Pons (tissue), 1 donor: ENCODE measurements at places on chromosomes 2 and 18.

DNA sequence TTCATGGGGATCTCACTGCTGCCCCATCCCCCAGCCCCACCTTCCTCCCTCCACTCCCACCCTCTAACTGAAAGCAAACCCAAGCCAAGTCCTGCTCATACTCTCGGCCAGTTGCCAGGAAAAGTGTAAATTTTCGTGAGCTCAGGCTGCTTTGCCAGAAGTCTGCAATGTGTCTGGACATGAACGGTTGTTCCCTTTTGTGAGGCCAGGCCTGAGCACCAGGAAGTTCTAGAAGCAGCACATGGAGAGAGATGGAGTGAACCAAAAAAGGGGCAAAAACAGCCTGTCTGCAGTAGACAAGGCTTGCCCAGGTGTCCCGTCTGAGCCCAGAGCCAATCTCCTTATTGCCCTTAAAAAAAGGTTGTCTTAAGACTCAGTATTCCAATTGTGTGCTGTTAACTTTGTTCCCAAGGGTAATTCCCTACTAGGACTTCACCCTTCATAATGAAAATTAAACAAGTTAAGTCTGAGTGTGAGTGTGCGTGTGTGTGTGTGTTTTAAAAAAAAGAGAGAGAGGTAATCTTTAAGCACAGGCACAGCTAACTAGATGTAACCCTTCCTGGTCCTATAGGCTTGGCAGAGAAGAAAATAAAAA is 247.1 kb downstream of the BCL11A start:
- DNase-seq: no peak

- peak; percentile 46 for DNase-seq
These were observed 65.8 kb upstream of the PIEZO2 start for GRCh38 chr18:11215216-11215615.

- no peak for DNase-seq
These were observed 333.7 kb downstream of the RND3 start for GRCh38 chr2:150153646-150154307.

DNA sequence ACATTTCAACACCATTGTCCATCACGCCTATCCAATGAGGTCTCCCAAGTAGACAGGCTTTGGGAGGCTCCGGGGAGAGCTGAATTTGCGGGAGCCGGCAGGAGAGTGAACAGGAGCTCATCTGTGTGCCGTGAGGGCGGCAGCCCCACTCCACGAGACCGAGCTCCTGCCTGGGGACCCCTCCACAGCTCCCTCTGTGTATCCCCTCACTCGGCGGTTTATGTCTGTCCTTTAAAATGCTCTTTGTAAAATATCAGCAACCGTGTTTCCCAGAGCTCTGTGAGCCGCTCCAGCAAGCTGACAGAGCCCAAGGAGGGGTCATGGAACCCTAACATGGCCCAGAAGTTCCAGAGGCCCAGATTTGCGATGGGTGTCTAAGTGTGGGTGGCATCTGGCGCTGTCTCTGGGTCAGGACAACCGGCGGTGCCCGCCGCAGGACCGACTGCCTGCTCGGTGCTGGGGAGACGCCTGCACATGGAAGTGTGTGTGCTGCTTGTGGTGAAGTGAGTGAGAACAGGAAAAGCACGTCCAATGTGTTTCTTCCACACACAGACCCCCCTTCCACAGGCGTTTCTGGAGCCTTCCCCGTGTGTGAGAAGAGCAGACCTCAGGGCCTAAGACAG is 34.8 kb downstream of the SLC66A2 start:
- no peak for DNase-seq

GRCh38 chr2:208189810-208190503 is at the start of gene C2orf80:
Gene C2orf80 (minus strand): TSS chr2:208190030. CDS start chr2:208186986, 3,044 bp downstream.
- no peak for DNase-seq

- no peak for DNase-seq
These were observed 903.8 kb downstream of the SLC4A3 start for GRCh38 chr2:220531216-220531615.

DNA sequence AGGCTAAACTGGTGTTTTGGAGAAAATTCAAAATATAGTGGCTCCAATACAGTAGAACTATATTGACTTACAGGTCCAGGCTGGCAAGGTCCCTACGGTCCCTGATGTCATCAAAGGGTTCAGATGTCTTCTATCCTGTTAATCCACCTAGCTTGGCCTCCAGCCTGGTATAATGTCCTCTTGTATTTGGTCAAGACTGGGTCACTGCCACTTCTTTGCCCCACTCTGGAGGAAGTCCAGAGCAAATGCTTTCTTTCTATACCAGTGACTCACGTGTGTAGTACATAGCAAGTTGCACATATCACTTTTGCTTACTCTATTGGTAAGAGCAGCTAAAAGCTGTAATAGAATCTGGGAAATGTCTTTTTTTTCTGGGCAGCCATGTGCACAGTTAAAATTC is 80.8 kb downstream of the LCLAT1 start:
- no peak for DNase-seq

- DNase-seq: no peak
These were observed 27.1 kb downstream of the ZNF519 start for GRCh38 chr18:14104906-14105748.

GRCh38 chr18:34480162-34480700 is 229.9 kb upstream of the DTNA start:
- DNase-seq: no peak

DNA sequence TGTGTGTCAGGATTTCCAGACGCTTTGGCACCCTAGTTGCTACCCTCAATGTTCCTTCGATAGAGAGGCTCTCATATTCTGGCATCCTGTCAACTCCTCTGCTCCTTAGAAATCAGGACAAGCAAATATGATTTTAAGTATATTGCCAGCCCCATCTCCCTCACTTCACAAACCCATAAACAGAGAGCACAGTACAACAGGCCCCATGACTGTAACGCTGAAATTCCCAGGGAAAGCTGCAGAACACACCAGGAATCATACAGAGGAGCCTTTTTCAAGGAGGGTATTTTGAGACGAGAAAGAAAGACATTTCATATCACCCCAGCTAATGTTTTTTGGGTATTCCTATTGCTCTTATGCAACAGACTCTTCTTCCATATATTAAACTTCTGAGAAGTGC is 162.9 kb downstream of the NAPG start:
- no peak for DNase-seq

GRCh38 chr2:99864561-99865553 is 277.5 kb downstream of the AFF3 start:
- DNase-seq: peak; percentile 56

- no peak for DNase-seq
These were observed 46.8 kb upstream of the PLA2R1 start for GRCh38 chr2:160109243-160109642.

DNA sequence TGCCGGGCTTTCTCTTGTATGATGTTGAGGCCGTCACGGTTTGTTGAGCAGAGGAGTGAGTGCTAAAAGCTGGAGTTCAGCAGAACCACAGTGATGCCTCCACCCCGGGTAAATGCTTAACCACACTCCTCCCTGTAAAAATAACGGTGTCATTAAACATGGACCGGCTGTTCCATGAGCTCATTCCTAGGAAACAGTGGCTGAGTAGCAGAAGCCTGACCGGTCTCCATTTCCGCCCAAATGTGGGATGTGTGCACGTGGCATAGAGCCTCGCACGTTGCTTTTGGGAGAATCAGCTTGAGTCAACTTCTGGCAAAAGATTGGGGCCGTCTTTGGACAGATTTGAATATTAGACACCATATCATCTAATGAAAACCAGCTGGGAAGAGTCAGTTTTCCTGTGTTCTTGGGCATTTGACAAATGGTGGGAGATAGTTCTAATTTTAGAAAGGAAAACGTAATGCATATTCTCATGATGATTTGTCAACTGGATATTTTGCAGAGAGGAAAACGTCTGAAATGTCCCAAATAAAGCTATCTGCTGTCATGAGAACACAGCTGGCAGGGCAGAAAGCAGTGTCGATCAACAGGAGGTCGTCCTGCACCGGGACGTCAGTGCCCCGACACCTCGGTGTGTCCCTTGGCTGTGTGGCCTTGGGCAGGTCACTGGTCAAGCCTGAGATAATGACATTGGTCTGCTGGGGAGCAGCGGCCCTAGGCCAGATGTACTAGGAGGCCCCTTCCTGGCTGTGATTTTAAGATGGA is 42.4 kb downstream of the LRRFIP1 start:
- no peak for DNase-seq

GRCh38 chr2:189556526-189556925 is 24.1 kb downstream of the SLC40A1 start:
- DNase-seq: no peak

DNA sequence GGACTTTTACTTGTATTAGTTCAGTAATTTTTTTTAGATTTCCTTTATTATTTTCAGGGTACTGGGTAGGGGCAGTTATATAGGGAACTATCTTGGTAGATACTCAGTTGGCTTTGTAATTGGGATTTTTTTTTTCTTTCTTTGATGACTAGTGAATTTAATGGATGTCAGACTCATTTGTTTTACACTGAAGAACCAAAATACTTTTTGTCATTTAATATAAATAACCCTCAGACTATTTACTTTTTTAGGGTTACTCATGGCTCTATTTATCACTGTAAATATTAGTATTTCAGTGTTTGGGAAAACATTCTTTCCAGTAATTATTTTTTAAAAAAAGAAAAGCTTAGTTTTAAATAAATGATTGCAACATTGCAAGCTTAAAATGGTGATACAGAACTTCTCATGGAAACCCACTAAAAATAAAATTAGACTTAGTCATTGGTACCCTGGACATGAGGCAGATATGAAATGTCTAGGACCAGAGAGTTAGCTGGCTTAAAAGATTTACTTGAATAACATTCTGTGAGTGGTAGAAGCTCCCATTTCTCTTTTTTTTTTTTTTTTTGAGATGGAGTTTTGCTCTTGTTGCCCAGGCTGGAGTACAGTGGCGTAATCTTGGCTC is 74.4 kb upstream of the CYP20A1 start:
- no peak for DNase-seq

DNA sequence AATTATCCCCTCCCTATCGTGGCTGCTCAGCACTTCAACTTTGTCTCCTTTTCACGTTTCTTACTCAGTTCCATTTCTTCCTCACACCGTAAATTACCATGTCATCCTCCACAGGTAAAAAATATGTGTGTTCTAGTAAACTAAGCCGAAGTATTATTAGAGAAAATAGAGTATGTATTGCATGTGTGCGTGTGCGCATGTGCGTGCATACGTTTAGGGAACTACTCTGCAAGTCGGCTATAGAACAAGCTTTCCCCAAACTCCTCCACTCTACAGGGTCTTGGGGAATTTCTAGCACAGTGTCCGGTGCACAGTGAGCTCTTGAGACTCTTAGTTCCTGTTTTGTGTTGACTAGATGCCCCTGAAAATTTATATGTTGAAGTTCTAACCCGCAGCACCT is 9.1 kb upstream of the RAX start:
- DNase-seq: no peak

GRCh38 chr18:79496978-79497637 is 101.4 kb downstream of the NFATC1 start:
- DNase-seq: peak; percentile 85

DNA sequence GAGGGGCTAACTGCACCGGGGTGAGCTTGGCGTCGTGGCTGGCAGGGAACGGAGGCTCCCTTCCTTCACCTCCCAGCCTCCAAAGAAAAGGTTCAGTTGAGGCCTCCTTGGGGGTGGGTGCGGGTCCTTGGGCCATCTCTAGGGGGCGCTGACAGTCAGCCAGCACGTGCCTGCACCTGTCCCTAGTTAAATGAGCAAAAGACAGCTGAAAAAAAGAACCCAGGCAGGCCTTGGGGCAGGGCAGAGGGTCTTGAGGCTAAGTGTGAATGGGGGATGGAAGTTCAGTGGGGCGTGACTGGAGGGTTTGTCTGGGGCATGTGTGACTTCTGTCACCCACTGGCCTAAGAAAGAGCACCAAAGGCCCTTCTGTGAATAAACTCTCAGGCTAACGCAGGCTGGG is 56.4 kb downstream of the ZFP36L2 start:
- no peak for DNase-seq

DNA sequence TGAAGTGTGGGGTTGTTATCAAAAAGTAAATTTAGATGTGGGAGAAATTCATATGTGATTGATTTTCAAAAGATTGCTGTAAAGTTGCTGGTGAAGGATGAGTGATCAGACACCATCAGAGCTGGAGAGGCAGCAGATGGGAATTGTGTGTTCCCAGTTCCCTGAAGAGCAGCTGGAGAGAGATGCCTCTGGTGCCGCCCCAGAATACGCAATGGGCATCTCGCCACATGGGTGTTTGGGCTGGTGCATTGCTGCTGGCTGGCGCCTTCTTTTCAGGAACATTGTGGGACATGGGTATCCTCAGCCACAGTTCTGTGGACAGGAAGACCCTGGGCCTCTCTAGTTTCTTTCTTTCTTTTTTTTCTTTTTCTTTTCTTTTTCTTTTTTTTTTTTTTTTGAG is 11.9 kb downstream of the ATG4B start:
- DNase-seq: no peak

- no peak for DNase-seq
These were observed 181.9 kb upstream of the DTNA start for GRCh38 chr18:34528177-34528576.
